ENCODE measurements at places on chromosomes 6 and 20.

GRCh38 chr6:157314705-157315321 is 8.5 kb downstream of the TMEM242 start:
- no peak for DNase-seq

DNA sequence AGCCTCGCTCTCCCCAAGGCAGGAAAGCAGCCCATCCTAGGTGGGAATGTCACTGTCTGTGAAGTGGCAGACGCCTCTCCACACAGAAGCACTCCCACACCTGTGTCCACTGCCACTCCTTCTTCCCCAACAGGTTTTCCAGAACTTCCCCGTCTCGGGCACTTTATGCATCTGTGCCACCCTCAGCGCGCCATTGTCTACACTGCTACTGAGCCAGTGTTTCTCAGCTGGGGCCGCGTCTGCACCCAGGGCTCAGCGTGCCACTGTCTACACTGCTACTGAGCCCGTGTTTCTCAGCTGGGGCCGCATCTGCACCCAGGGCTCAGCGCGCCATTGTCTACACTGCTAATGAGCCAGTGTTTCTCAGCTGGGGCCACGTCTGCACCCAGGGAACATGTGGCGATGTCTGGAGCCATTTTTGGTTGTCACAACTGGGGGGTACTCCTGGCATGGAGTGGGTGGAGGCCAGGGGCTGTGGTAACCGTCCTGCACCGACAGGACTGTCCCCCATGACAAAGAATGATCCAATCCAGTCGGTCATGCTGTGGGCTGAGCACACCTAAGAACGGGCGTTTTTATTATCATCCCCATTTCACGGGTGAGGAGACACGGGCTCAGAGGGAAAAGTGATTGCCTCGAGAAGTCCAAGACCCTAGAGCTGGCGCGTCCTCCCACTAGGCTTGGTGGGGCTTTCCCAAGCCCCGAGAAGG is 41.7 kb upstream of the ZBP1 start:
- DNase-seq: peak; percentile 4

DNA sequence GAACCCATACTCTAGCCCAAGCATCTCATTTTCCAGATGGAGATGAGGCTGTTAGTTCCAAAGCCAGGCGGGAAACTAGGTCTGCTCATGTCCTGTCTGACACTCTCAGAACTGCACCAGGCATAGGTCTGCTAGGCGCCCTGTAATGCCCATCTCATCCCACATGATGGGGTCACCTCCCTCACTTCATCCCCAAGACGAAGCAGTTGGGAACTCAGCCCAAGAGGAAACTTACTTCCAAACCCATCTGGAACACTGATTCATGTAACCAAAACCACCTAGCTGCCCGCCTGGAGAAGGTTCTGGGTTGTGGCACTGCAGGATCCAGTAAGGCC is 119.4 kb upstream of the PRND start:
- no peak for DNase-seq

DNA sequence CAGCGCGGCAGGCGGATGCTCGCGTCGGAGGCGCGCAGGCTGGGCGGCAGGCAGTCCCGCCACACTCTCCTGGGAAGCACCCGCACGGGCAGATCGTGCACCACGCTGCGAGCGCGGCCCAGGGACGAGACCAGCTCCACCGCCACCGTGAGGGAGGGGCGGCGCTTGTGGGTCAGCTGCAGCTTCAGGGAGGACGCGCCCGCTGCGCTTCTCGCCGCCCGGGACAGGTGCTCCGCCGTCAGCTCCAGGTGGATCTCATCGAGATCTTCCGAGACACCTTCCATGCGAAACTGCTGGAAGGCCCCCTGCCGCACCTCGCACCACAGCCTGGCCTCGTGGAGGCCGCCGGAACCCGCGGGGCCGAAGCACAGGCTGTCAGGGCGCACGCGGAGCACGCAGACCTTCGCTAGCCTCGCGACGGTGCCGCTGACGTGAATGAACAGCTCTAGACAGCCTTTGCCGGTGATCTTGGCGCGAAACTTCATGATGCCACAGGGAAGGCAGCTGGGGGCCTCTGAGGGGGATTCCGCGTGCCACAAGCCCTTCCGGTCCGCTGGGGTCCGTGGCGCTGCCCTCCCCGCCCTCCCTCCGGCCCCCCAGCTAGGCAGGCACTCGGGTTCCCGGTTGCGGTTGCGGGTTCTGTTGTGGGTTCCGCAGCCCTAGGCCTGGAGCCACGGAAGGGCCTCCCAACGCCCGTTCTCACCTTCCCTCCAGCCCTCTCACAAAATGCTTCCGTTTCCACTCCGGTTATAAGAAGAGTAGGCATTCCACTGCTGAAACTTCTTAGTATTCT is at the start of gene HUS1B:
HUS1B (minus strand) TSS at position 641 of the 793 bp plus-strand sequence; CDS start at position 485, 156 bp downstream.
- DNase-seq: no peak

- DNase-seq: no peak
Measured at GRCh38 chr6:134216301-134217010, 101.5 kb downstream of the SGK1 start.

DNA sequence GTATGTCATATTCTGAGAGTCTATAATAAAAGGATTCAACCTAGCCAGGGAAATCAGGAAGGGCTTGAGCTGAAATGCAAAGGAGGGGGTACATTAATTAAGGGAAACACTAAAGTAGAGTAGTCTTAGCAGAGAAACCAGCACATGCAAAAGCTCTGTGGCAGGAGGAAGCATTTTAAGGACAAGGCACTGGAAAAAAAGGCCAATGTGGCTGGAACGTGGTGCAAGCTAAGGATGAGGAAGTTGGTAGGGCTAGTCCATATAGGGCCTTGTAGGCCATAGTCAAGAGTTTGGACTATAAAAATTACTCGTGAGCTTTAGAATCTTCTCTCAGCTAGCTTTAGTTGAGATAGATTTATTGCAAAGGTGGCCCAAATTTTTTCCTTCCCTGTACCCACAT is 75.2 kb upstream of the TOP1 start:
- DNase-seq: no peak

GRCh38 chr20:21230686-21231085 is 72.4 kb upstream of the XRN2 start:
- DNase-seq: no peak

- no peak for DNase-seq
Measured at GRCh38 chr6:168182908-168183612, 104.0 kb upstream of the FRMD1 start.

DNA sequence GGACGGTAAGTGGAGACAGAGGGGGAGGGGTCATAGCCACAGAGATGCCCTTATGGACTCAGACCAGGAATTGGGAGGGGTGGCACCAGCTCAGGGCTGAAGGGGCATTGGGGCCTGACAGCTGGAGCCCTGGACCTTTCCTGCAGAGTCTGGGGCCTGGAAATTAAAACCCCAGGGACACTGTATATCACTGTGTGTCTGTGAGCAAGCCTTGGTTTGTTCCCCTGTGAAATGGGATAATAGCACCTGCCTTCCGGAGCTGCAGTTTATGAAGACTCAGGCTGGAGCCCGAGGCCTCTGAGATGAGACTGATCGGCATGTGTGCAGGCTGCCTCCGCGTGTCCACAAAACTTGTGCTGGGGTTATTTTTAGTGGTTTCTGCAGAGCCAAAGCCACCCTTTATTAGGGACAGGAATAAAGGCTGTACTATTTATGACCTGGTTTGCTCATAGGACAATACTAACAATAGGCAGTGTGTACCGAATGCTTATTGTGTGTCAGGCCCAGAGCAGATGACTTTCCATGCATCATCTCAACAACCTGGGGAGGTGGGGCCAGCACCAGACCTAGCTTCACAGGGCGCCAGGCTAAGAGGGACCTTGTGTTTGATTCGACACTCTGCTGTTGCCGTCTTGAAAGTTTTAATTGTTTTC is 22.6 kb downstream of the MYH7B start:
- DNase-seq: no peak

DNA sequence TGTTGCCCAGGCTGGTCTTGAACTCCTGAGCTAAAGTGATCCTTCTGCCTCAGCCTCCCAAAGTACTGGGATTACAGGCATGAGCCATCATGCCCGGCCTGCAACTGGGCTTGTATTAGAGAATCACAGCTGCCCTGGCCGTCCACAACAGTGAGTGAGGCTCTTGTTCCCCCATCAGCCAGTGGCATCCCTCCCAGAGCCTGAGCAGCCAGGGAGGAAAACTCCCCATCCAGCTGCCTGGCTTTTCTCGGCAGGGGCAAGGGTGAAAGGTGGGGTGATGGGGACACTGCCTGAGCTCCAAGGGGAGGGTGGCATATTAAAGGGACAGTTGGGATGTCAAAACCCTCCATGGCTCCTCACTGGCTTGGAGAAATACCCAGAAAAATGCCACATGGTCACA is 185.6 kb downstream of the NFATC2 start:
- DNase-seq: no peak

- DNase-seq: no peak
Measured at GRCh38 chr6:87165185-87165584, 9.8 kb downstream of the ZNF292 start.

DNA sequence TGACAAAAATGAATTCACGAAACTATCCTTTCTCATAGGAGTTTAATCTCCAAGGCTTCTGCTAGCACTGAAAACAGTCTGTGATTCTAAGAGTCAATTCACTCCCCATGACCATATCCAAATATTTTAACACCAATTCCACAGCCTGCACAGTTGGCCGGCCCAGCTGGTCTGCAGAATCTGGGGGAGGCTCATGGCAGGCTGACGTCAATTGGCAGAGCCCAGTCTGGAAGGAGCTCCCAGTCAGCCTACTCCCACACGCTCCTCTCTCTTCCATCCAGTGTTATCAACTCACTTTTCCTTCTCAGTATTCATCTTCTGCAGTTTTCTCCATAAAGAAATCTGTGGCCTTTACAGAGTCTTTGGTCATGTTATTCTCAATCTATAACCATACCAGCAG is 111.0 kb downstream of the TBXT start:
- no peak for DNase-seq

- DNase-seq: no peak
Measured at GRCh38 chr20:50328996-50329898, 138.6 kb downstream of the CEBPB start.

- no peak for DNase-seq
Measured at GRCh38 chr6:155943635-155944034, 488.0 kb upstream of the NOX3 start.

DNA sequence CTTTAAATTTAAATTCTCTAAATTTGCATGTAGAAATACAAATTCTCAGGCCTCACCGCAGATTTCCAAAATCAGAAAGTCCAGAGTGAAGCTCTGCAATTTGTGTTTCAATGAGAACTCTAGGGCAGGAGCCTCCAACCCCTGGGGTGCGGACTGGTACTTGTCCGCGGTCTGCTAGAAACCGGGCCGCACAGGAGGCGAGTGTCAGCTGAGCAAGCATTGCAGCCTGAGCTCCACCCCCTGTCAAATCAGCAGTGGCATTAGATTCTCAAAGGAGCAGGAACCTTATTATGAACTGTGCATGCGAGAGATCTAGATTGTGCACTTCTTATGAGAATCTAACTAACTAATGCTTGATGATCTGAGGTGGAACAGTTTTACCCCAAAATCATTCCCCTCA is 203.0 kb upstream of the PCSK2 start:
- no peak for DNase-seq

DNA sequence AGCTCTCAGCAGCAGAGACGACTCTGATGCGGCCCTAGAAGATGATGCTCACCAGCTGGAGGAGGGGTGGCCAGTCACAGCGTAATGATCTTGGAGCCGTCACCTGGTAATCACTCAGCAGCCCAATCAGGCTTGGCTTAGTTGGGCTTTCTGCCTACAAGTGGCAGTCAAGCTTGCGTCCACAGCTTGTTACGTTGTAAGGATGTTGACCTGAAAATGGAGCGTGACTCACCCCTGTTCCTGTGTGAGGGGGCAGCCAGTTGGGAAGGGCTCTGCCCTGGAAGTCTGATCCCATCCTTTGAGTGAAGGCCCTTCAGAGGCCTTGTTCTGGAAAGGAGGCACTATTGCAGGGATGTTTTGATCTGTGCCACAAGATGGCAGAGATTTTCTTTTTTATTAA is 49.8 kb downstream of the SPATA2 start:
- DNase-seq: no peak

GRCh38 chr6:6486595-6486994 is 101.9 kb upstream of the LY86 start:
- DNase-seq: no peak

DNA sequence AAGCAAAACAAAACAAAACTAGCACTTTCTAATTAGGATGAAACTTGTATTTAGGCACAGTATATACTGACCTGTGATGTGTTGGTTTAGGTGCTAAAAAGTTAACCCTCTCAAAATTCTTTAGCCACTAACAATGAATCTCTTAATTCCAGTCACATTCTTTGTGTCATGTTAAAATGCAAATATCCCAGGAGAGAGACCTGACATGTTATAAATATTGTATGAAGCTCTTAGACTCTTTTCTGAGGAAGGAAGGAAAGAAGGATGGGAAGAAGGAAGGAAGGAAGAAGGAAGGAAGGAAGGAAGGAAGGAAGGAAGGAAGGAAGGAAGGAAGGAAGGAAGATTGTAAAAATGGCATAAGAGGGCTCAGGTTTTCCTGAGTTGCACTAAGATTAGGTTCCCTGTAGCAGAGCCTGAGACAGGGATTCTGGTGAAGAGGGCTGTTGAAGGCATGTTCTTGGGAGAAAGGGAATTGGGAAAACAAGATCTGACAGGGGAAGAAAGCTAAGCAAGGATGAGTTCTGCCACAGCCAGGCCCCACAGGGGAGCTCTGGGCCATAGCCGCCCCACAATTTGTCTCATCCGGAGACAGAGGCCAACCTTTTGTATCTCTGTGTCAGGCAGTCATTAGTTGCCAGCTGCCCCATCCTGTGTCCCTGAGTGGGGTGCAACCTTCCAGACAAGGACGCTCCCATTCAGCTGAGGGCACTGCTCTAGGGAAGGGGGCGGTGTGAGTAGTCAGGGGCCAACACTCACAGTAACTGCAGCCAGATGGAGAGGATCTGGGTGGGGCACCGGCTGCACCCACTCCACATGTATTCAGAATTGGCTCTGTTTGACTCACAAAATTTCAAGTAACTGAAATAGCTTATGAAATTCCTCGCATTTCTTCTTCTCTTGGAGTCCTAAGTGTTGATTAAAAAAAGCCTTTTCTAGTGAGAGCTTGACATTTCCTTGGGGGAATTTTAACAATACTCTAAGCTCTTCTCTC is 189.3 kb upstream of the ARG1 start:
- DNase-seq: no peak

- DNase-seq: no peak
Measured at GRCh38 chr20:42581311-42581710, 608.4 kb downstream of the PTPRT start.

DNA sequence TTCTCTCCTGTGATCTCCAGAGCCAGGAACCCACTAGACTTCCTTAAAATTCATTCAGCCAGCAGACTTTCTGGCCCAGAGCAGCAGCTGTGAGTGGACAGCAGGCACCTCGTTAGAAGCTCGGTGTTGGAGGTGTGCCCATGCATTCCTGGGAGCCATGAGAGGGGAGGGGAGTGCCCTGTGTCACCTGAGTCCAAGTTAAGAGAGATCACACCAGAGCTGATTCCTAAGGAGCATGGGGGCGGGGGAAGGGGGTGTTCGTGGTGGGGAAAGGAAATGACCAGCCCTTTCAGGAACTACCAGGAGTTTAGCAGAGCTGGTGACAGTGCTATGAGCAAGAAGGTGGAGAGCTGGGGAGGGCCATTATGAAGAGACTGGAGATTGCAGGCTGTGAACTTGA is 46.9 kb downstream of the GFRA4 start:
- no peak for DNase-seq

DNA sequence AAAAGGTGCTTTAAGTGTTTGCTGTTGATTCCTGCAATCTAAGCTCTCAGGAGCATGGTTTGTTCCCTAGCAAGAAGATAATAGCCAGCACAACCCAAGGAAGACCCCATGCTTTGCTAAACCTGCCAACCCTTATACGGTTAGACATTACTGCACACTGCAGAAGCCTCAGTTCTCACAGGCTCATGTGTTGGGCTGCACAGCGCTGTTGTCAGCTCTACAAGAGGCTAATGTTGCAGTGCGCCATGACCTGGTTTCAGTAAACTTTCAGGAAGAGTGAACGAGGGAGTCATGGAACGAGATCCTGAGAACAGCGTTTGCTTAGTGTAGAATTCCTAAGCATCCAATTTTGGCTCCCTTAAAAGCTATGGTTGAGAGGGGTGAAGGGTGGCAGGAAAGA is 218.5 kb downstream of the ARHGAP18 start:
- DNase-seq: no peak

Data from activated T-cell treated with anti-CD3 and anti-CD28 coated beads, Interleukin-2, amount 50 U/mL, for 4 hours (primary cell).